Stimulated activated CD4-positive, alpha-beta T cell treated with anti-CD3 and anti-CD28 coated beads, Interleukin-1b, Interleukin-23, amount 100 ng/mL, for 1 hour (primary cell): ENCODE measurements at places on chromosomes 3 and 15.

DNA sequence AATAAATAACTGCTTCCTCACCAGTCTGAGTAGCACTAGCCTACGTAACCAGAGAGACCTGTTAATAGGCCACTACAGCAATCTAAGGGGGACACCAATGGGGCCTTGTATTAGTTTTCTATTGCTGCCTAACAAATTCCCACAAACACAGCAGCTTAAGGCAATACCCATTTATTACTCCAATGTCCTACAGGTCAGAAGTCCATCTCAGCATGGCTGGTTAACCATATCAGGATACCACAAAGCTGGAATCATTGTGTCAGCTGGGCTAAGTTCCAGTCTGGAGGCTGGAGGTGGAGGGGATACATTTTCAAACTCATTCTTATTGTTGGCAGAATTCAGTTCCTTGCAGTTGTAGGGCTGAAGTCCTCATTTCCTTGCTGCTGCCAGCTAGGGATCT lies 331.9 kb downstream of the ULK4 start:
- no peak for DNase-seq

GRCh38 chr3:161689584-161690298 lies 193.1 kb downstream of the OTOL1 start:
- DNase-seq, result no peak

- DNase-seq, result no peak
Observed at GRCh38 chr15:66496951-66497501, 536 bp downstream of the SNAPC5 start.

- no peak for DNase-seq
Observed at GRCh38 chr3:170220871-170221270, 1.4 kb upstream of the PRKCI start.

DNA sequence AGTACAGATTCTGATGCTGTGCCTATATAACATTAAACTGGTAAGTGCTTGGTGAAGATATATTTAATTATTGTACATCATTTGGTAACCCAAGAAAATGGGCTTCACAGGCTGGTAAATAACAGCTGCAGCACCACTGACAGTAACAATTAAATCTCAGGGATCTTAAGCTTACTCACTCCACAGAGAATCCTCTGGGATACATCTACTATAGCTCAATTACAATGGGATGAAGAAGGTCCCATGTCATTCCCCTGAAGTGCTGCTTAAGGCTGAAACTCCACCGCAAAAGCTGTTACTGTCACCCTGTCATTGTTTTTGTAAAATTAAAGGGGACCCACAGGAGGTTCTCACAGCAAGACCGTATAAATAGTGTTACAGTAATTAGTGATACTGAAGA lies 153.0 kb downstream of the IMPG2 start:
- DNase-seq, result no peak

DNA sequence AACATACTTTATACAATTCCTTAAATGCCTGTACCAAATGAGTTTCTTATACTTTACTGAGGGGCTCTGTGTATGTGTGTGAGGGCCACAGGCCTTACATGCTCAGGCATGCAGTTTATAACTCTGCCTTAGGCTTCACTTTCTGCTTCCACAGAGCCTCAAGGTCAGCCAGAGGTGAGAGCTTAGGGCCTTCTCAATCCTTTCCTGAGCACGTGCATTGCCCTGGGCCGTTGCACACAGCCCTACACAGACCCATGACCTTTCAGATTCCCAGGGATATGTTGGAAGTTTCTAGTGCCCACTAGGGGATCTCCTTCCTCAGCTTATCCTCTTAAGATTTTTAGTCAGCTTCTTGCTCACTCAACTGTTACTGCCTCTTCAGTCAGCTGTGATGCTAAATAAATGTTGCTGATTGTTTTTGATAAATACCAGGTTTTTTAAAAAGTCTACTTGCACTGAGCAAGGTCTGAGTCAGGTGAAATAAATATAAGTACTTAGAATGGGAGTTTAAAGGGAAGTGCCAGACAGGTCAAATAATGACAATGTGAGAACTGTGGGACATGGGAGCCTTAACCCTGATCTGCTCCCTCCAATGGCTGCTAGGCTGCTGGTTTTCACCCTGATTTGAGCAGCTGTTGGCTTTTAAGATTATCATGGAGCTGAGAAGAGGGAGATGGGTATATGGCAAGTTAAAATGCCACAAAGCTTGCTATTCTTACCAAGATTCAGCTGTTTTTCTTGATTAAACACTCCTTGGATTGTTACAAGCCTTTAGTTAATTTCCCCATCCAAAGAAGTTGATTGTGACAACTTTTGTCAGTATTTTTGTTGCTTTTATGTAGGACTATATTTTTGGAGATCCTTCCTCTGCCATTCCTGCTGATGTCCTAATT lies 169.5 kb downstream of the PLD1 start:
- DNase-seq, result no peak

DNA sequence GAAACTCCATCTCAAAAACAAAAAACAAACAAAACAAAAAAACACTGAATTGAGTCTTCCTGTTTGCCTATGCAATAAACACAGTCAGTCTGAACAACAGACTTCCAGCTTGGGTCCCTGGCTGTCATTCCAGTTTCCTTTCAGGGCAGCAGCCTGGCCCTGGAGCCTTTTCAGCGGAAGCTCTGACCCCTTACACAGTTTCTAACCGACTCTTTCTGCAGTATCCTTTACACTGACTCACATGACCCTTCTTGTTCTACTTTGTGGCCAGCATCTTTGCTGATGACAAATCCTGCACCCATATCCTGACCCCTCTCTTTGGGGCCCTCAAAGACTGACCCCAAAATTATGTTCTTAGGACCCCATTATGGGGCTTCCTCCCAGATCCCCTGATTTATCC lies 38.3 kb upstream of the INO80 start:
- DNase-seq, result no peak

DNA sequence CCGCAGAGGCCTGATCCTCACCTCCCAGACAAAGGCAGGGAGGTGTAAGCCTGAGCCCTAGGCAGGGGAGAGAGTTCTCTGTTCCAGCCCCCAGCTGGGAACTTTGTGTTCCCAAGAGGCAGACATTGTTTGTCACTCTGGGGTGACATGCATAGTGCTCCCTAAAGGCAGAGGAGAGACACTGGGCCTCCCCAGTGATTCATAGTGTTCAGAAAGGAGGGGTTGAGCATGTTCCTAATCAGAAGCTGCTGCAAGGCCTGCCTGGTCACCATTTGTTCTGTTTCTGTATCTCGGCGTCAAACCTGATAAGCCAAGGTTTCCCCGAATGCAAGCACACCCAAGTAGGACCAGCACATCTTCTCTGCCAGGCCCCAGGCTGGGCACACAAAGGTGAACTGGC lies 24.0 kb upstream of the SLC6A6 start:
- no peak for DNase-seq

DNA sequence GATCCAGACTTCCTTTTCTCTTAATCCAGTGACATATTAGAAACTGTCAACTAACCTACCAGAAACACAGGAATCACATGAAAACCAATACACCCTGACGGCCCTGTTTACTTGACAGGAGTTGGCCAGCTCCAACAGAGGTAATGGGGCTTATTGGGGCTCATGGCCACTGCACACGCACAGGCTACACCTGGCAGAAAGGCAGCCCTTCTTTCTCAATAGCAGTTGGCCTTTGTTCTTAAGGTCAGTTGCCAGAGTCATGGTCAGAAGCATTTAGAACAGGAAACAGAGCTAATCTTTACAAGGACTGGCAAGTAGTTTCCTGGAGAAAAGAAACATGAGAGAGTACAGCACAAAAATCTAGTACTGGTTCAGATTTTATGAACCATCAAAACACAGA lies 181.8 kb downstream of the MAGI1 start:
- no peak for DNase-seq

DNA sequence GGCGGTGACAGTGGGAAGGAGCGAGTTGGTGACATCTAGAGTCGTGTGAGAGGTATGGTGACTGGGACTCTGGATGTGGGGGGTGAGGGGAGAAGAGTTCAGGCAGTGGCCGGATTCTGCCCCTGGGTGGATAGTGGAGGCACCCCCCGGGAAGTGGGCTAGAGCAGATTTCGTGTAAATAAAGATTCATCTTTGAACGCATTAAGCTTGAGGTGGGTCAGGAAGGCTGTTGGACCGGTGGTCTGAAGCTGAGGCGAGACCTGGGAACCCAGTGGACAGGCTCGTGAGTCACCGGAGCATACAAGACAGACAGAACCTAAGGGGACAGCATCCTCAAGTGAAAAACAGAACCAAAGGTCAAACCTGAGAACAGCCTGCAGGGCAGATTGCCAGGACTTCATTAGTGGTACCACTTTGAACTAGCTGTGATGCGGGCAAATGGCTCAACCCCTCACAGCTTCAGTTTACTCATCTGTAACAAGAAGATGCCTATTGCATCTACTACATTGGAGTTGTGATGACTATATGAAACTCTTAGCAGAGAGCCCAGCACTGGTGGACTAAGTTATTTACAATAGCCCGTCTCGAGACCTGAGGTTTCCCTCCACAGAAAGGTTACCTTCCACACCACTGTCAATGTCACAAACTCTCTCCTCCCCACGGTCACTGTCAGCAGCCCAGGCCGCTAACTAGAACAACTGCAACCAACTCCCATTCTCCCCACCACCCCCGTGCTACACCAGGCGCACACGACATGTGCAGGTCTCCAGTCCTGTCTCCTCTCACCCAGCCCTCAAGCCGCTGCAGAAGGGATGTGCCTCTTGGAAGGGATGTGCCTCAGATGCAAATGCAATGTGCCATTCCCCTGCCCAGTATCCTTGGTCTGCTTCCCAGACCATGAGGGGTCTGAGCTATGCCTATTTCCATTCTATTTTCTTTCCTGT lies 901 bp upstream of the CLN6 start:
- no peak for DNase-seq

- no peak for DNase-seq
Observed at GRCh38 chr3:186818516-186818915, 12.2 kb upstream of the RFC4 start.

GRCh38 chr3:31027191-31027761 lies 132.8 kb upstream of the GADL1 start:
- DNase-seq, result no peak

DNA sequence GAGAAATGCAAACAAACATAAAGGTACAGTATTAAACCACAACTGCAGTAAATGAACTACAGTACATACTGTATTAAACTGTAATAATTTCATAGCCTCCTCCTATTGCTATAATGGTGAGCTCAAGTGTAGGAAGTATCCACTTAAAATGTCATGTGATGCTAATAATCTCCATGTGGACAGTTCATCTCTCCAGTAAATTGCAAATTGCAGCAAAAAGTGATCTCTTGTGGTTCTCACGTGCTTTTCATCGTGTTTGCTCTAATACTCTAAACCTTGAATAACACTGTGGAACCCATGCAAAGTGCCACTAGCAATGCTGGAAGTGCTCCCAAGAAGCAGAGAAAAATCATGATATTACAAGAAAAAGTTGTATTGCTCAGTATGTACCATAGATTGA lies 9.2 kb upstream of the FNDC3B start:
- no peak for DNase-seq

DNA sequence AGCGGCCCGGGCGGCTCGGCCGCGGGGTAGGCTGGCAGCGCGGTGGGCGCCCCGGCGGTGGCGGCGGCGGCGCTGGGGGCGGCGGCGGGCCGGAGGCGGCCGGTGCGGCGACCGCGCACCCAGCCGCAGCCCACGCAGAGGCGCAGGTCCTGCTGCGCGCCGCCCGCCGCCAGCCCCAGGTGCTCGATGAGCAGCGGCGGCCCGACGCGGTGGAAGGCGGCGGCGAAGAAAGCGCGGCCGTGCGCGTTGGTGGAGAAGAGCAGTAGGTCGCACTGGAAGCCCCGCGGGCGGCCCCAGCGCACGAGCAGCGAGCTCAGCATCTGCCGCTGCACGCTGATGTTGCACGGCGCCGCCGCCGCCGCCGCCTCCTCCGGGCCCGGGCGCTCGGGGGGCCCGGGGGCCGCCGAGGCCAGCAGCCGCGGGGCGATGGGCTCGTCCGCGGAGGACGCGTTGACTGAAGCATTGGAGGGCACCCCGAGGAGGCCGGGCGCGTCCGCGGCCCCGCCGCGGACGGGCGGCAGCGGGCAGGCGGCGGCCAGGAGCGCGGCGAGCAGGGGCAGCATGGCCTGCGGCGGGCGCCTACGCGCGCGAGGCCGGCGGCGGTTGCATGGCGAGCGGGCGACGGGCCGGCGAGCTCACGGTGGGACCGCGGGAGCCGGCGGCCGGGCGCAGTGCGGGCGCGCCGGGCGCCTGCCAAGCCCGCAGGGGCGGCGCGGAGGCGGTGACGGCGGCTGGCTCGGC lies 452 bp downstream of the TMEM158 start:
- no peak for DNase-seq

DNA sequence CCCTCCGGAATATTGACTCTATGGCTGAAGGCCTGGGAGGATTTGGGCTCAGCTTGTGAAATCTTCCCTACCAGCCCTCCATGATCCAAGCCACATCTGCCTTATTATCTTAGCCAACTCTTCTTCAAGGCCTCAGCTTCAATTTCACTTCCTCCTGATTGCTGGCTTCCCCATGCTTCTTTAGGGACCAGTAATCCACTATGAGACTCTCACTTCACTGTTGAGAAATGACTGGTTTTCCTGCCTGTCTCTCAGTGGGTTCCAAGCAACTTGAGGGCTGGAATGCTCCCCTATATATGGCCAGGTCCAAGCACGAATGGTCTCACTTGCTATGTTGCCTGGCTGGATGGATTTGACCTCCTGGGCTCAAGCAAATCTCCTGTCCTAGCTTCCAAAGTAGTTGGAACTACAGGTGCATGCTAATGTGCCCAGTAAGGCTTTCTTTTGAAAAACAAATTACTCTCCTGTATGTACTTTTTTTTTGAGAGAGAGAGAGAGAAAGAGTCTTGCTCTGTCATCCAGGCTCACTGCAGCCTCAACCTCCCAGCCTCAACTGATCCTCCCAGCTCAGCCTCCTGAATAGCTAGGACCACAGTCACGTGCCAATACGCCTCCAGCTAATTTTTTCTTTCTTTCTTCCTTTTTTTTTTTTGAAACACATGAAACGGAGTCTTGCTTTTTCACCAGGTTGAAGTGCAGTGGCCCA lies 7.9 kb upstream of the PIK3CB start:
- no peak for DNase-seq

- no peak for DNase-seq
Observed at GRCh38 chr3:103218793-103219192, 784.0 kb downstream of the ZPLD1 start.

GRCh38 chr3:152209060-152209459 lies 59.7 kb upstream of the MBNL1 start:
- DNase-seq, result no peak

DNA sequence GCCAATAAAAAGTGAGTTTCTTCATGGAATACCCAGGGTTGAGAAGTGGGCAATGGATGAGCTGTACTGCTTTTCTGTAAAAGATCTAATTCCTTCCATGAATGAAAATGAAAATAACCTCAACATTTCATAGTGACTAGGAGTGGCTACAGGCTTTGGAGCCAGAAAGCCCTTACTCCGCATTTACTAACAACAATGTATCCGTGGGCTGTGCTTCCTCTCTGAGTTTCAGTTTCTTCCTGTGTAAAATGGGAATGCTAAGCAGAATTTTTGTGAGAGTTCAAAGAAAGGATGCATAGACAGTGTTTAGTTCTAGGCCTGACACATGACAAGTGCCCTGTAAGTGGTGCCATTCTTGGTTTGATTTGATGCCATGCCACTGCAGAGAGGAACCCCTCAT lies 47.5 kb upstream of the TM4SF1 start:
- no peak for DNase-seq

DNA sequence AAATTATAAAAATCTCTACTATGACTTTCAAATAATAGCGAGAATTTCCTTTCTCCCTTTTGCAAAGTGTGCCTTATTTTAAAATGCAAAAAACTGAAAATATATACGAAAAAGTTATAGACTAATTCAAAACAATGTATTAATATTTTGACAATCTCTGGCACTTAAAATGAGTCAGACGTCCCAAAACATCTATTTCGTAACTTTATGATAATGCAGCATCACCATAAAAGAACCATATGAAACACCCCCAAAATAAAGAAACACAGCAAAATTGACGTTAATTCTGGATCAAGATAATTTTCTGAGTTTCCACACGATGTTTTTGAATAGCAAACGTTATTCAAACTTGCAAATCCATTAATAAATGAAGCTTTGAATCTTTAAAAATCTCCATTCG lies 1.0 kb downstream of the COPS2 start:
- no peak for DNase-seq
